Esophagus mucosa (tissue), 1 donor: ENCODE measurements at places on chromosomes 6 and 20.

DNA sequence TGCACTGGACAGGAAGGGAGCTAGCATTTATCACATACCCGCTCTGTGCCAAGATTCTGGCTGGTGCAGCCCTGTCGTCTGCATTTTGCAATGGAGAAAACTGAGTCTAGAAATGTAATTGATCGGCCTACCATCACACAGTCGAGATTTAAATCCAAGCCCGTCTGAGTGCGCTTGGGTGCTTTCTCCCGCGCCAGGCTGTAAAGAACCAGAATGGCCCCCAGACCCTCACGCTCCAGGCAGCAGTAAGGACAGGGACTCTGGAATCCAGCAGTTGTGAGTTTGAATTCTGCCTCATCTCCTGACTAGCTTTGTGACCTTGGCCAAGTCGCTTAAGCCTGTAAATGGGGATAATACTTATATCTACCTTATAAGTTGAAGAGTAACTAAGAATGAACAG, 10.8 kb downstream of the DYNLRB1 start:
- no peak for ATAC-seq

DNA sequence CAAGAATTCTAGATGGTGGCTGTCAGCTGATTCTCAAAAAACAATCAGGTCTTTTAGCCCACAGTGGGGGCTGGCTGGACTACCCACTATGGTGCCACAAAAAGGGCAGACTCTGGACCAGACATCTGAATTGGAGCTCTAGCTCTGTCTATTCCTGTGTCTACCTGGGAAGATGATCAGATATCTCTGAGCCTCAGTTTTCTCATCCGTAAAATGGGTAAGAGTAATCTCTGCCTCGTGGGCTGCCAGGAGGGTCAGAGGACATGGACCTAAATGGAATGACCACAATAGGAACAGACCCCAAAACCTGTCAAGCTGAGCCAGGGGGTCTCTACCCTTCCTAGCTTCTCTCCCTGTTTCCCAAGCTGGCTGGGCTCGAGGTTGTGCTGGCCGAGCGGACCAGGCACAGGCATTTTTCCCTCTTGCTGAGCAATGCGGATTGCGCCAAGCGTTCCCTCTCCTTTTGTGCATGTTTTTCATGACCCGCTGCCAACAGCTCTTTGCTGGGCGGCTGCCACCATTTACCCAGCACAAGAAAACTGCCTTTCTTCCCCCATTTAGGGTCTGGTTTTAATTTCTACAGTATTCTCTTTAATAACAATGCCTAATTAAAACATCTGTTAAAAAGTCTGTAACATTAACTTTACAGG, 74.7 kb upstream of the MAFB start:
- no peak for ATAC-seq

DNA sequence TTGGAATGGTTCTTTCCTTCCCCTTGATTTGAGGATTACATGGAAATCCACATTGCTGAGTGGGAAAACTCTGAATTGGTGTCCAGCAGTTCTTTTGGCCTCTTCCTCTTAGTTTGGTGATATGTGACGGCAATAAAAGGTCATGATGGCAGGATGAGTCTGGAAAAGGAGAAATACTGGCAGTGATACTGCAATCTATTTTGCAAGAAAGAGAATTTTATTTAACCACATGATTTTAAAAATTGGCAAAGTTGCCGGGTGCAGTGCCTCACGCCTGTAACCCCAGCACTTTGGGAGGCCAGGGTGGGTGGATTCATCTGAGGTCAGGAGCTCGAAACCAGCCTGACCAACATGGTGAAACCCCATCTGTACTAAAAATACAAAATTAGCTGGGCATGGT, 73.1 kb downstream of the ADTRP start:
- no peak for ATAC-seq

DNA sequence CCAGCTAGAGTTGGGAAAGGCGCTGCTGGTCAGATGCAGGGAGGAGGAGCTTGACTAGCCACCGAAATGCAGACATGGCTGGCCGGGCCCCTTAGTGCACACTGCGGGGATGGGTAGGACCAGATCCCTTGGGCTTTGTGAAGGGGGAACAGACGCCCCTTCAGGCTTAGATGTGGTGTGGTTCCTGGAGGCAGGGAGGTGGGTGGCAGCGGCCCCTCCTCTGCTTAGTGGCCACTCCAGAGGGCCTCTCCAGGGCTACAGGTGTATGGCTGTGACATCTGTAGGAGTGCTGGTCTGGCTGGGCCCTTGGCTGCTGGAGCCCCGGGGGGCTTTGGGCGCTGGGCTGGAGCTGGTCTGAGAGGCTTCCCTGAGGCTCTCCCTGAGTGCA, 5.9 kb downstream of the CCND3 start:
- no peak for ATAC-seq
